ENCODE measurements at places on chromosomes 5 and 9.

DNA sequence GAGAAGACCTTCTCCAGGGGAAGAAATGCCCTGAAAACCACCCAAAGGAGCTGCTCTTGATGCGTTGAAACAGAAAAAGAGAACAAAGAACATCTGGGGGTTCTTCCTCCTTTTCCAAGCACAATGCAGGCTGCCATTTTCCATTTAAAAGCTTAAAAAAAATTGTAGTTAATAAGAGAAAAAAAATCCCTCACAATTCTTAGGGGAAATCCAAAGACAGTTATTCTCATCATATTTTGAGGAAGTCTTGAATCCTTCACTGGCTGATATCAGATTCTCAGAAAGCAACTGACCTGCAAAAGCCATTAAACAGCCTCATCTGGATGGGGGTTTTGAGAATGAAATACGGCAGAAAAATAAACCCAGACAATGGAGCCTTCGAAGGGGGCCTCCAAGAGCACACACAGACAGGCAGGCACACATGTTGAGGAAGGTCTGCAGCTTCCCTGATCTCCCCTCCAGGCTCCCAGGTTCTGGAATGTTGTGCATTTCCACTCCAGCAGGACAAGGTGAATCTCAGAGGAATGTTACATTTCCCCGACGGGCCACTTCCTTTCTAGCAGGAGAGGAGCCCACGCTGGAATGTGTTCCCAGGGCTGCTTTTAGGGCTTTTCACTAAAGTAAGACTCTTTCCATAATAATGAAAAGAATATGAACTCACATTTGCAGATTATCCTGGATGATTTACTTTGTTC, 159.4 kb upstream of the S1PR3 start:
- no peak for ATAC-seq

DNA sequence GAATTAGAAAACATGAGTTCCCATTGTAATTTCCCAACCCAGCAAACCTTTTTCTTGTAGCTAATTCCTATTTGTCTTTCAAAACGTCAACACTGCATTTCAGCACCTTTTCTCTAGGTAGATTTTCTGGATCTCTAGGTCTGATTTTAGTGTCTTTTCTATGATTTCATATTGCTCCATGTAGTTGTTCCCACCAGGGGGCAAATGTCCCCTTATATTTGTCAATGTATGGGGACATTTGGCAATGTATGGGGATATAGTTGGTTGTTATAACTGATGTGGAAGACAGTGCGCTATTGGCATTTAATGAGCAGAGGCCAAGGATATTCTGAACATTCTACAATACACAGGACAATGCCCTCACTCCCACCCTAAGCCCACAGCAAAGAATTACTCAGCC, 273.9 kb upstream of the ADRA1B start:
- no peak for ATAC-seq

DNA sequence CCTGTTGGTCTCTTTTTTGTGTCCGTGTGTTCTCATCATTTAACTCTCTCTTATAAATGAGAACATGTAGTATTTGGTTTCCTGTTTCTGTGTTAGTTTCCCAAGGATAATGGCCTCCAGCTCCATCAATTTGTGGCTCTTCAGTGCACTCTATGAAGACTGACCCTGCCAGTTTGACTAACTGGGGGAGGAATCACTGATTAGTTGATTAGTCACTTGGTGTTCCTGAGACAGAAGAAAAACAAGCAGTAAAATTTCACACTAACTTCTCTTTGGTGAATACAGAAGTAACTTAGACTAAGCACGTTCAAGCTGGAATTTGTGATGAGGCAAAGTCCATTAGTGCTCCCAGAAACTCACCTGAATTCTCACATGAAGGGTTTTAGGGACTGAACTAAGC, 495.8 kb upstream of the RORB start:
- ATAC-seq: no peak

GRCh38 chr5:21809611-21810010, 1043.5 kb downstream of the CDH12 start:
- ATAC-seq: no peak

- no peak for ATAC-seq
These were observed 69.7 kb downstream of the NSG2 start for GRCh38 chr5:174115226-174115625.

- no peak for ATAC-seq
These were observed 19.3 kb downstream of the PGGT1B start for GRCh38 chr5:115243412-115243811.

GRCh38 chr5:79399046-79399445, 114.9 kb downstream of the HOMER1 start:
- no peak for ATAC-seq

GRCh38 chr5:85931220-85931619, 686.5 kb upstream of the COX7C start:
- ATAC-seq: no peak

GRCh38 chr5:132205385-132206125, 22.1 kb downstream of the P4HA2 start:
- peak; percentile 44 for ATAC-seq

GRCh38 chr5:155540000-155540595, 526.5 kb downstream of the KIF4B start:
- no peak for ATAC-seq

- no peak for ATAC-seq
These were observed 11.6 kb downstream of the EPB41L4B start for GRCh38 chr9:109309282-109309681.

- ATAC-seq: peak; percentile 79
These were observed 18.1 kb upstream of the SCAI start for GRCh38 chr9:125161284-125161918.

- no peak for ATAC-seq
These were observed 48.7 kb downstream of the RICTOR start for GRCh38 chr5:39025456-39025855.

GRCh38 chr9:116549061-116549664, 137.9 kb upstream of the TRIM32 start:
- ATAC-seq: peak; percentile 96

DNA sequence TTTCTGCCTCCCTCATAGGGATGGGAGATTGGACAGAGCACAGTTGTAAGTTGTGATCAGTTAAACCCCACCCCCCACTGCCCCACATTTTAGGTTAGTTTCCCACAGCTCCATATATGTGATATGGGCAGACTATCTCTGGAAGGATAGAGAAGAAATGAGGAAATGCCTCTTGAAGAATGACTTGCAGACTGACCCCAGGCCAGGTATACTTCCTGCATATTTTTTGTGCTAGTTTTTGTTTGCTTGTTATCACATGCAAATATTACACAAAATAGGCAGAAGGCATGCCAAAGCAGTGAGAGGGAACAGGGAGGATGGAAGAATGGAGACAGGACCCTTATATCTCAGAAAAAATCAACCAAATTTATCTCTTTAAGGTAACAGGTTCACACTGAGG, 10.1 kb upstream of the GLRX start:
- ATAC-seq: no peak

- ATAC-seq: no peak
These were observed 25.8 kb upstream of the SREK1 start for GRCh38 chr5:66118304-66118703.

DNA sequence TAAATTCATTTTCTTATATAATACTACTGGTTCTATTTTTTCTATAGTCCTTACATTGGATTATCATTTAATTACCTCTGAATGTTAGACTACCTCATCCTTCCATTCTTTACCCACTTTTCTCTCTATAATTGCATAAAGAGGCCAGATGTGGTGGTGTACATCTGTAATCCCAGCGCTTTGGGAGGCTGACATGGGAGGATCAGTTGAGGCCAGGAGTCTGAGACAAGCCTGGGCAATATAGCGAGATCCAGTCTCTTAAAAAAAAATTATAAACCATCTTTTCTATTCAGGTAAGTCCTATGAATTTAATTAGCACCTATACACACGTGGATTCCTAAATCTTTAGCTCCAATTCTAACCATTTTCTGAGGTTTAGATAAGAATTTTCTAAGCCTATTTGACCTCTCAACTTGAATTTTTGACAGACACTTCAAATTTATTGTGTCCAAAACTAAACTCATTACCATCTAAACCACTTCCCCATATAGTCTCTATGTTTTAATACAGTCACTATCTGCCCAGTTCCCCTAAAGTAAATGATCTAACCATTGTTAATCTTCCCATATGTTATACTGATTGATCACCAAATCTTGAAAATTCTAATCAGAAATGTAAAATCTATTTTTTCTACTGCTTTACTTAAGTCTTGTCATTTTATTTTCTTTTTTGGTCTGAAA, 33.0 kb upstream of the CHD1 start:
- no peak for ATAC-seq

DNA sequence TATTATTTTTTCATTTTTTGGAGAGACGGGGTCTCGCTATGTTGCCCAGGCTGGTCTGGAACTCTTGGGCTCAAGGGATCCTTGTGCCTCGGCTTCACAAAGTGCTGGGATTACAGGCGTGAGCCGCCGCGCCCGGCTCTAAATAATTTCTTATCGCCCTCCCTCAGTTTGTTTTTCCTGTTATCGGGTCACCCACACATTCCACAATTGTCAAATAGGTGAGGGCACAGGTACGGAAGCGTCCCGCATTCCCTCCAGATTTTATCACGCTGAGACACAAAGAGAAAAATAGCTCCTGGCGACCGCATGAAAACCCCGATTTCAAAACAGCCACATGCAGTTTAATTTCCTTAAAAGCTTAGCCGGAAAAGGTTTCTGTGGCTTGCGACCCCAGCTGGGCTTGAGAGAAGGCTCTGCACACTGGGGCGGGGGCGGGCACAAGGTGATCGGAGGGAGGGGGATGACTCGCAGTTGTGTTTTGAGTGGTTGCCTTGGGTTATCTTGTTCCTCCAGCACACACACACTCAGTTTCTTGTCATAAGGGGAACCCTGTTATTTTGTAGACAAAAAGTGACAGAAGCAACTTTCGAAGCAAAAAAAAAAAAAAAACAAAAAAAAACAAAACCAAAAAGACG, 717 bp upstream of the IQGAP2 start:
- no peak for ATAC-seq

- peak; percentile 40 for ATAC-seq
These were observed 112.3 kb downstream of the GCNT1 start for GRCh38 chr9:76571288-76571687.

GRCh38 chr9:96513622-96514021, 63.7 kb downstream of the HABP4 start:
- no peak for ATAC-seq

DNA sequence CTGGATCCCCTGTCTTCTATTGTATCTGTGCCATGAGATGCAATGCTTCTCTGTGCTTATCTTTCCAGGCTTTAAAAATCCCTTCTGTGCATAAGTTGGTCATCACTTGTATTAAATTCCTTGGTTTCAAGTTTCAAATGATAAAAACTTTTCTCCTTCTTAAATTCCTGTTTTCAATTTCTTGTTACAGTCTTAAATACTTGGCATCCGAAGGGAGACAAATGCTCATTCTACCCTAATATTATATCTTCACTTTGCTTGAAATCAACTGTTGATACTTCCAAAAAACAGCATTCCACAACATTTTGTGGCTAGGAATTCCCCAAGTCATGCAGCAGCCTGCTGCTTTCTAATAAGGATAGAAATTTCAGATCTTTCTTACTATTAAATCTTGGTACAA, 413.2 kb upstream of the ACTBL2 start:
- ATAC-seq: no peak

DNA sequence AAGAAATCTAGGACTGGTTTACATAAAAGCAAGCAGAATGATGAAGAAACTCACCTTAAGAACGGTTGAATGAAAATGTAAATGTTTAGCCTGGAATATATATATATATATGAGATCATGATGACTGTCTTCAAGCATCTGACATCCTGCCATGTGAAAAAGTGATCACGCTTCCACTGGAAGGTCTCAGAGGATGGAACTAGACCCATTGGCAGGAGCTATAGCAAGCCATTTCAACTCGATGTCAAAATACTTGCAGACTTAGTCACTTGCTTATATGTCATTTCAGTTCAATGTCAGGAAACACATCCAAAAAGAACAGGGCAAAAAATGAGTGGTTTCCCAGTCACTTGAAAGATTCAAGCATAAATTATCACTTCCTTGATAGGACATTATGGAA, 22.2 kb upstream of the TMEM161B start:
- ATAC-seq: no peak

- no peak for ATAC-seq
These were observed 168.8 kb downstream of the RAPGEF6 start for GRCh38 chr5:131466171-131466766.

DNA sequence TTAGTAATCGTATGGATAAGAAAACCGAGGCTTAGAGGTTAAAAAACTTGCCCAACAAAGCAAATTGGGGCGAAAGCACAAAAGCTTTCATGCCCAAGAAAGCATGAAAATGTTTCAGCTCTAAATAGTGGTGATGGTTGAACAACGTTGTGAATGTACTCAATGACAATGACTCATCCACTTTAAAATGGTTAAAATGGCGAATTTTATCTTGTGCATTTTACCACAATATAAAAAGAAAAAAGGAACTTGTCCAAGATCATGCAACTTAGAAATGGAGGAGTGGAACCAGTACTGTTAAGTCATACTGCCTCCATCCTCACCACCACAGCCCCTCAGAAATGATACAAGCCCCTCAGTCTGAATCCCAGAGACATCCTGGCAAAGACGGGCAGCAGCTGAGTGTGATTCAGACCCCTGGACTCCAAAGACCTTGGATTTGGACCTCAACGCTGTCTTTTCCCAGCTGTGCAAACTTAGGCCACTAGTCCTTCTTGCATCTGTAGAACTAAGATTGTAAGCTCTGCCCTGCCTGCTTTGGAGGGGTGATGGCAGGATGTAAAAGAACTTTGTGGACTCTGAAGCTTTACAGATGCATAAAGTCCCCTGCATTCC, 158.4 kb downstream of the GABBR2 start:
- ATAC-seq: no peak

DNA sequence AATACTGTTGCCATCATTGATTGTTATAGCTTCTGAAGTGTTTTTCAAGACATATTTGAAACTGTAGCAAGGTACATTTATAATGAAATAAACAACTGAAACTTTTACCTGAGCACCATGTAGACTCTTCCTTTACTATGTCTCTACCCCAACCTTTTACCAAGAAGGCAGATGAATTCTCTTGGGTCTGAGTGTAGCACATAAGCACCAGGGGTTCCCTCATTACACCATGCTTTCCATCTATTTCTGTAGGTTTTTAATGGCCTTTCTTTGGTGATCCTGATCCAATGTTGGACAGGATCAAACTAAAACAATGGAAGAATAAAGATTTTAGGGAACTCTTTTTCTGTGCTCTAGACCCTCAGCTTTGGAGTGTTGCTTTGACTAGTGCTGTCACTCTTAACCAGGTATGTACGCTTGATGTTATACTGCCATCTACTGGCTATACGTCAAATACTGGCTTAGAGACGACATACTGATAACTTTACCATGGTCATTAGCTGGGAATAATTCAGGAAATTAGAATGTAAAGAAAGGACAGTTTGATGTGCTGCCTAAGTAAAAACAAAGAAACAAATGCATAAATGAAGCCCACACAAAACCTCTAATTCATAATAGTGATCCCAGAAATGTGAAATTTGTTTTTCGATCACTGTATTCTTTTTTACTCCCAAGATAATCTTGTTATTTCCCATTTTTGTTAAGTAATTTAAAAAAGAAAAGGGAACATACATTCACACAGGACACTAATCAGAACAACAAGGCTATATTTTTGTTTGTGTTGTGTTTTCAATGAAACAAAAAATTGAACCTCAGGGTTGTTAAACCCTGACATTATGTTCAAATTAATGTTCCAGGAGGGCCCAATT, 30.7 kb downstream of the IFNW1 start:
- peak; percentile 69 for ATAC-seq

- ATAC-seq: no peak
These were observed 17.7 kb downstream of the ARHGEF37 start for GRCh38 chr5:149598966-149599365.
